ENCODE measurements at places on chromosomes 11 and 22.
A peak's percentile ranks its signal among the peaks of the same experiment; 100 is the strongest.

GRCh38 chr22:37258753-37259401 lies 14.8 kb upstream of the RAC2 start:
- DNase-seq, result no peak

- DNase-seq, result no peak
Observed at GRCh38 chr11:126034039-126034932, 28.4 kb downstream of the CDON start.

- no peak for DNase-seq
Observed at GRCh38 chr11:76795290-76795935, 12.3 kb downstream of the TSKU start.

DNA sequence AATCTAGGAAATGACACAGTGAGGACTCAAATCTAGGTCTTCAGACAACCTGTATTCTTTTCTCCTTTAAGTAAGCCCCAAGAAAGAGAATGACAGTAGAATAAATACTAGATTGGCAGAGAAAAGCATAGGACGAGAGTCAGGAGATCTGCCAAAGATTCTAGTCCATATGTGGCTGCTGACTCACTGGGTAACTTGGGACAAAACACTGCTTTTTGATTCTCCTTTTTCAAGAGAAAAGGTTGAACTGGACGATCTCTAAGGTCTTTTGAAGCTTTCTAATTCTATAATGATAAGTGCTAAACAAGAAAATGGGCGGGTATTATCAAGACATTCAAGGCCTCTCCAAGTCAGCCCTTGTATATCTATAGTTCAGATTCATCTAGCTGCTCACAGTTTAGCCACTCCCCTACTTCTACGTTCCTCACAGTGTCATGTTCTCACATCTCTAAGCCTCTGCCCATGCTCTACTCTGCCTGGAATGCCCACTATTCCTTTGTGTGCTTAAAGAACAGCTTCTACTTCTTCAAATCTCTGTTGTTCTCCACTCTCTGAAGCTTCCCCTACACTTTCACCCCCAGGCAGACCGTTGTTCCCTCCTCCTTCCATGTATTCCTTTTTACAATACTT lies 53.0 kb downstream of the RELT start:
- no peak for DNase-seq

DNA sequence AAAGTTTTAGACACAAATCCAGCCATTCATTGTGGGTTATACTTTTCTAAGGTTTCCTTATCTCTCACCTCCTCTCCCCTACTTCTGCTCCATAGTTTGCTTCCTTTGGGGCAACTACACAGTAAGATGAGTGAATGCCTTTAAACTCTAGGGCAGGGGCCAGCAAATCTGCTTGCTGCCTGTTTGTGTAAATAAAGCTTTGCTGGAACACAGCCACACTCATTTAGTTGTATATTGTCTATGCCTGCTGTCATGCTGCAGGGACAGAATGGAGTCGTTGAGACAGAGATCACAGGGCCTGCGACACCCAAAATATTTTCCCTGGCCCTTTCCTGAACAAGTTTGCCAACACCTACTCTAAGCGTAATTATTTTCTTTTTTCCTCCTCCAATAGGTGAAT lies 58.7 kb downstream of the TECTA start:
- no peak for DNase-seq

- DNase-seq, result no peak
Observed at GRCh38 chr11:16883174-16883573, 131.0 kb downstream of the PLEKHA7 start.

- DNase-seq, result peak; percentile 13
Observed at GRCh38 chr22:37167981-37168647, 18.4 kb upstream of the IL2RB start.

GRCh38 chr11:66580803-66581202 lies 12.1 kb downstream of the CCDC87 start:
- DNase-seq, result no peak

DNA sequence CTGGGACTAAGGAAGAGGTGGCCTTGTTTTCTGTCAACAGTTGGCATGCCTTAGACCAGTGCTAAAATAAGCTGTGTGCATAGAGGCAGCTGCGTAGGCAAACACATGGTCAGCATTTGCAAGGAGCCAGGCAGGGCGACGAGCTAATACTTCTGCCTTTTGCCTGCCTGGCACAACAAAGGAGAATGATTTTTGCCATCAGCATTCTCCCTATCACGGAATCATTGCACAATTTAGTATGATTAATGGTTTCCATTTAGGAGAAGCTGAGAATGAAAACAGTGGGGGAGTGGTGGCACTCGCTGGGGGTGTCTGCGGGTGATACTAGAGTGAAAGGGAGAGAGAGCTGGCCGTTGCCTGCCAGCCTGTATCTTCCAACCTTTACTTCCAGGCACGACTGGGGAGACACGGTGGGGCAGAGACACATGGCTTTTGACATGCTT lies 336.0 kb downstream of the CADM1 start:
- DNase-seq, result no peak

DNA sequence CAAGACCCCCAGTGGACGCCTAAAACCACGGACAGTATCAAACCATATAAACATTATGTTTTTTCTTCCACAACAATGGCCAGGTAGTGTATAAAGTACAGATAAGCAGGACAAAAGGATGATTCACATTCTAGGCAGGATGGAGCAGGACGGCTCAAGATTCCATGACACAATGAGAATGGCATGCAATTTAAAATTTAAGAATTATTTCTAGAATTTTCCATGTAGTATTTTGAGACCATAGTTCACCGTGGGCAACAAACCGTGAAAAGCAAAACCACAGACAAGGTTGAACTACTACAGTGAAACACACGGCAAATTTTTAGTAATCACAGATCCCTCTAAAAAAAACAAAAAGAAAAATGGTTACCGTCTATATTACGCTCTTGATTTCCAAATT lies 7.5 kb downstream of the NARS2 start:
- DNase-seq, result no peak

DNA sequence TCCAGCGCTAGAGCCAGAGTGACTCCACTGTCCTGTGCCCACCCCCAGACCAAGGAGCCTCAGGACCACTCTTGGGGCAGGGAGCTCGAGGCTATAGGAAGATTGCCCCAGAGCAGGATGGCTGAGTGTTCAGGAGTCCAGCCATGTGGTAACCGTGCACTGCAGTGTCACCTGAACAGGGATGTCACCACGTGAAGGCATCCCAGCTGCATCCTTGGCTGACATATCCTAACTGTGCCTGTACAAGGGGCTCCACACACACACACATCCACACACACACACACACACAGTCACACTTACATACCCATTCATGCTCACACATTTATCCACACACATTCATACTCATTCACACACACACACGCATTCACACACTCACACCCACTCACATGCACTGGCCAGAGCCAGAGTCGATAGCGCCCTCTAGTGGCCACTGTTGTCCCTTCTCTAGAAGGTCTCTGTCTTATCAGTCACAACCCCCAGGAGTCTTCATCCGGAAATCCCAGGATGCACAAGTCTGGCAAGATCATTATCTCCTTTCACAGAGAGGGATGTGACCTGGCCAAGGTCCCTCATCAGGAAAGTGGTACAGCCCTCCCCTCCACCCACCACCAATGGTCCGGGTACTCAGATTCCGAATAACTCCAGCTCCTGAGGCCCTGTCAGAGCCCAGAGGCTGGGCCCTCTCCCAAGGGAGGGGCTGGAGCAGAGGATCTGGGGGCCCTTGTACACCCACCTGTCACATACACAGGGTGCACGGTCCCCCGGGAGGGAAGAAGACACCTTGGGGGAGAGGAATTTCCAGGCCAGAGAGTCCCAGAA lies 55.1 kb downstream of the IGLL5 start:
- DNase-seq, result peak; percentile 73

GRCh38 chr11:65446446-65447277 lies 24.1 kb downstream of the NEAT1 start:
- DNase-seq, result peak; percentile 13

DNA sequence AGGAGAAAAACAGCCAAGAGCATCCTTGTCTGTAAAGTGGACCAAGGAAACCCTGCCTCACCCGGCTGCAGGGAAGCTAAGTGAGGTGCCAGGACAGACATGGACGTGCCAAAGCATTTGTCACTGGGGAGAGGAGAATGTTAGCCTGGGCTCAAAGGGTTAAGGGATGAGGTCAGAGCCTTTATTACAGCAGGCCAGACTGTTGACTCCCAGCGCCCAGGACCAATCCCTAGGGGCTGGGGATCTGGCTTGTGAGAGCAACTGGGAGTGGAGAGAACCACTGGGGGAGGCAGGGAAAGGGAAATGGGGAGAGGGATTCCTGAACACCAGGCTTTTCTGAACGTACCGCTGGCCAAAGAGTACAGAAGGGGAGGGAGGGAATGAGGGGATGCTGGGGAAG lies 2.6 kb downstream of the CHRM1 start:
- DNase-seq, result no peak

DNA sequence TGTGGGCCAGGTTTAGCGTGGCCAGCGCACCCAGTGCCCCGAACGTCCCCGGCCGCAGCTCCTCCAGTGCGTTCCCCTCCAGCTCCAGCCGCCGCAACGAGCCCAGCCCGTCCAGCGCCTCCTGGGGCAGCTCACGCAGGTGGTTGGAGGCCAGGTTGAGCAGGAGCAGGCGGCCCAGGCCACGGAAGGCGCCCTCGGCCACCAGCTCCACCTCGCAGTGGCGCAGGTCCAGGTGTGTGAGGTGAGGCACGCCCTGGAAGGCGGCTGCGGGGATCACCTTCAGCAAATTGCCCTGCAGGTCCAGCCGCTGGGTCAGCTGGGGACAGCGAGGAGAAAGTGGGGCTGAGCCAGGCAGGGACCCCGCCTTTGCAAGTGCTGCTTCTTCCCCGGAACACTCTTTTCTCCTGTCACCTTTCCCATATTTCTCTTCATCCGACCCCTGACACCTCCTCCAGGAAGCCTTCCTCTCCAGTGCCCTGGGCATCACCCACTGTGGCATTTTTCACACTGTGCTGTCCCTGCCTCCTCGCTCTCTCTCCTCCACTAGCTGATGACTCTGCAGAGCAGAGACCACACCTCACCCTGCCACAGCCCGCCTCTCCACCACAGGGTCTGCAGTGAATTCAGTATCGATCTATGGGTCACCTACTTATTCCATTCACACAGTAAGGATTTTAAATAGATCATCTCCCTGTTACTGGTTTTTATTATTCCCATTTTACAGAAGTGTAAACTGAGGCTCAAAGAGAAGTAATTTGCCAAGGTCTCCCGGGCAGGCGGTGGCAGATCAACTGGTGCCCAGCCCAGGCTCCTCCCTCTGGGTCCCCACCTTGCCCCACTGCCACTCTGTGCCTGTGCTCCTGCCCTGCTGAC lies 1.9 kb downstream of the CHADL start:
- DNase-seq, result no peak

- no peak for DNase-seq
Observed at GRCh38 chr11:43861141-43861540, 19.5 kb upstream of the ALKBH3 start.

DNA sequence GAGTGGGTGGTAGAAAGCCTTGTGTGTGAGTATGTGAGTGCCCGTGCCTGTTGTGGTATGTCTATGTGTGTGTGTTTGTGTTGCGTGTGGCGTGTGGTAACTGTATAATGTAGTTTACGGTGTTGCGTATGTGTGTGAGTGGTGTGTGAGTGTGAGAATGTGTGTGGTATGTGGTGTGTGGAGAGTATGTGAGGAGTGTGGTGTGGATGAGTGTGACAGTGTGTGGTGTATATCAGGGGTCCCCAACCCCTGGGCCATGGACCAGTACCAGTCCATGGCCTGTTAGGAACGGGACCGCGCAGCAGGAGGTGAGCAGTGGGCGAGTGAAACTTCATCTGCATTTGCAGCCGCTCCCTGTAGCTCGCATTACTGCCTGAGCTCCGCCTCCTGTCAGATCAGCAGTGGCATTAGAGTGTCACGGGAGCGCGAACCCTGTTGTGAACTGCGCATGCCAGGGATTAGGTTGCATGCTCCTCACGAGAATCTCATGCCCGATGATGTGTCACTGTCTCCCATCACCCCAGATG lies 5.7 kb downstream of the UPK3A start:
- DNase-seq, result no peak

GRCh38 chr22:44442851-44443595 lies 55.0 kb downstream of the RTL6 start:
- DNase-seq, result no peak

GRCh38 chr11:23423104-23423503 lies 562.8 kb upstream of the CCDC179 start:
- no peak for DNase-seq

GRCh38 chr22:50486561-50487289 lies at the start of gene MIOX:
MIOX (plus strand) TSS chr22:50486859; CDS start chr22:50486898, 39 bp downstream.
- DNase-seq, result no peak

- DNase-seq, result no peak
Observed at GRCh38 chr22:17639247-17639741, 737 bp downstream of the BCL2L13 start.

- no peak for DNase-seq
Observed at GRCh38 chr11:36807871-36808270, 209.8 kb upstream of the RAG2 start.

- no peak for DNase-seq
Observed at GRCh38 chr22:26903030-26903856, 245.9 kb downstream of the MIAT start.

DNA sequence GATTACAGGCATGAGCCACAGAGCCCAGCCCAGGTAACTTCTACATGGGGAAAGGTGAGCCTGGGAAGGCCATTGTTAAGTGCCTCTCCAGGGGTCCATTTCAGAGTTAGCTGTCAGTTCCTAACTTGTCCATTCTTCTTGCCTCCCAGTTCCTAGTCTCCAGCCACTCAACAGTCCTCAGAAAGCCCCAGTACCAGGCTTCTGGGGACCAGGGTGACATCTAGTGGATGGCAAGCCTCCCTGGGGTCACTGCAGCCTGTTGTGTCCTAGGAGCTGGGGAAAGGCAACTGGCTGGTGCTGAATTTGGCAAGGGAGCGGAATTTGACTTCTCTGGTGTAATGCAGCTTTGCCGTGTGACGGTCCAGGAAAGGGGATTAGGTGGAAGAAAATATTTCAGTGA lies 2.1 kb downstream of the LGALS12 start:
- DNase-seq, result no peak

GRCh38 chr11:100680070-100680469 lies 7.0 kb upstream of the ARHGAP42 start:
- DNase-seq, result no peak

- no peak for DNase-seq
Observed at GRCh38 chr11:64870893-64871466, 7.4 kb downstream of the EHD1 start.

DNA sequence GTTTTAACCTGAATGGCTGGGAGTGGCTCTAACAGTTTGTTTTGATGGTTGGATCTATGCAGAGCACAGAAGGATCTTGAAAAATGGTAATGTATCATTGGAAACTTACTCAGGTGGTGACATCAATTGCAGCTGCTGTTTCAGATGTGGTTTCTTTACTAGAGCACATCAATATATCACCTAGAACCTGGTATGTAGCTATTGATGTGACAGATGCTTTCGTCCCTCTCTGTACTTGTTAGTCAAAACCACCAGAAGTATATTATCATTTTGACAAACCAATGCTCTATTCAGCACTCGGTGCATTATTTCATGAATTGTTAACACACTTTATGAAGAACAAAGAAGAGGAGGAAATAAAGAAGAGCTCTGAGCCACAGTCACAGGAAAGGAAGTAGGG lies 26.6 kb upstream of the SCN3B start:
- no peak for DNase-seq

Measured in activated CD8-positive, alpha-beta memory T cell treated with anti-CD3 and anti-CD28 coated beads, Interleukin-2, amount 50 U/mL, for 4 hours (primary cell).